Left ventricle myocardium inferior (tissue), 1 donor: ENCODE measurements at places on chromosomes 3 and 15. TPM values are rescaled to one million over a fixed set of nuclear protein-coding genes. Genes with fewer than 3 reads are reported as not detected.

GRCh38 chr3:149542375-149543312 is 68.1 kb downstream of the TM4SF4 start:
- H3K27ac ChIP-seq = peak overlapping the region; percentile 27
- H3K36me3 ChIP-seq = peaks cover 14% of the 10 kb centered on the region
- no peak for DNase-seq
- H3K4me3 ChIP-seq = no peak overlapping the region
- no peaks in the 10 kb centered on the region for H3K27me3 ChIP-seq
- H3K4me1 ChIP-seq = peaks cover 56% of the 10 kb centered on the region

GRCh38 chr15:84016371-84016770 is 219.2 kb upstream of the GOLGA6L4 start:
- H3K27me3 ChIP-seq = no peaks in the 10 kb centered on the region
- peaks cover 23% of the 10 kb centered on the region for H3K36me3 ChIP-seq
- H3K4me1 ChIP-seq = no peaks in the 10 kb centered on the region

- H3K4me3 ChIP-seq = no peak overlapping the region
- peaks cover 10% of the 10 kb centered on the region for H3K27me3 ChIP-seq
- no peaks in the 10 kb centered on the region for H3K36me3 ChIP-seq
- H3K27ac ChIP-seq = no peak overlapping the region
- no peak for DNase-seq
- no peaks in the 10 kb centered on the region for H3K4me1 ChIP-seq
Measured at GRCh38 chr3:184040010-184040409, 8.5 kb downstream of the HTR3D start.

DNA sequence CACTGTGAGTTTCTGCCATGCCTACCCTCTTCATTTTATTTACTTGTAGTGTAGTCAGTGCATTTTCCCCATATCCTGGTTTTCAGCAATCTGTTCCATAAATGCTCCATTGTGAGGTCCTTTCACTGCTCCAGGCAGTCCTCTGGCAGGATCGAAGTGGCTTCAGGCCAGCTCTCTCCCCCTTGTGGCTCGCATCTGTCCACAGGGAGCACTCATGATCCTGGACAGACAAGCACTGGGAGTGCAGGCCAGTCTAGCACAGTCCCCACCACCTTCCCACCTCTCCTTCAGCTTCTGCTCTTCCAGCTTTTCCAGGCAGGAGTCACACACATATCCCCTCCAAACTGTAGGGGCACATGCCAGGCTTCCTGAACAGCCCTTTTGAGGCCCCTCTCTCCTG is 173.6 kb downstream of the PPM1L start:
- no peak overlapping the region for H3K4me3 ChIP-seq
- peaks cover 42% of the 10 kb centered on the region for H3K4me1 ChIP-seq
- H3K27me3 ChIP-seq = no peaks in the 10 kb centered on the region
- H3K36me3 ChIP-seq = no peaks in the 10 kb centered on the region

- no peaks in the 10 kb centered on the region for H3K4me1 ChIP-seq
- H3K36me3 ChIP-seq = no peaks in the 10 kb centered on the region
- no peak overlapping the region for H3K4me3 ChIP-seq
Measured at GRCh38 chr3:103170651-103171050, 735.8 kb downstream of the ZPLD1 start.

- no peaks in the 10 kb centered on the region for H3K36me3 ChIP-seq
- H3K27ac ChIP-seq = peak overlapping the region; percentile 87
- H3K4me3 ChIP-seq = peak overlapping the region; percentile 26
- no peaks in the 10 kb centered on the region for H3K27me3 ChIP-seq
- DNase-seq = no peak
- H3K4me1 ChIP-seq = peaks cover 85% of the 10 kb centered on the region
Measured at GRCh38 chr3:11591002-11591355, 52.7 kb downstream of the VGLL4 start.

DNA sequence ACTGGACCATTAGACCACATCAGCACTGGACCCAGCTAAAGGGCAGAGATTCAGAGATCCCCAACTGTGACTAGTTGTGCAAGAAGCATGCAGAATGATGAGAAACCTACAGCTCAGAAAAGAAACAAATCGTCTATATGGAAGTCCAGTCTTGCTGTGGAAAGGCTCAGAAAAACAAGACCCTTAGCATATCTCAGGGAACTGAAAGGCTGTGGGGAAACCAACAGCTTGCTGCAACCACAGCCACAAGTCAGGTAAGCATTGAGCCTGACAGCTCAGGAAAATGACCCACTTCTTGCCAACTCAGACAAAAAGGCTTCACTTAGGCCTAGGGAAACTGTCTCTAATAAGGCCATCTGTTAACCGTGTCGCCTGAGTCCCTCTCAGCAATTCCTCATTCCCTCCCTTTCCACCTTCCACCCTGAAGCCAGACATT is 145.6 kb downstream of the LSAMP start:
- no peaks in the 10 kb centered on the region for H3K36me3 ChIP-seq
- no peak overlapping the region for H3K4me3 ChIP-seq
- no peaks in the 10 kb centered on the region for H3K27me3 ChIP-seq
- H3K27ac ChIP-seq = no peak overlapping the region
- no peaks in the 10 kb centered on the region for H3K4me1 ChIP-seq
- no peak for DNase-seq

DNA sequence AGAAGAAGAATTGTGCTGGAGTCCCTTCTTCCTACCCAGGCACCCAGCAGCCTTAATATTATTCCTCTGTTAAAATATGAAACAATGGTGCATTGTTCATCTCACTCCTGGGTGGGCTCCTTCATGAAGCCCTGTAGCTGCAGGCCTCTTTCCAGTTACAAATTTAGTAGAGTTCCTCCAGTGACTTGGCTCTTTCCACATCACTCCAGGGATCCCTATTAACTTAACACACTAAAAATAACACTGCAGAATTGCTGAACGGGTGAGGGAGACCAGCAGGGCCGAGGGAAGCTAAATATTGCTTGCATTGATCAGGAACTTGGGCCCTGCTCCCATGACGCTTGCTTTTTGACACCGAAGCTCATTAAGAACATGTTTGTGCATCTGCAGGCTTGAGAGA is 142.3 kb downstream of the PDCD6IP start:
- no peaks in the 10 kb centered on the region for H3K27me3 ChIP-seq
- DNase-seq = no peak
- H3K27ac ChIP-seq = no peak overlapping the region
- no peak overlapping the region for H3K4me3 ChIP-seq
- H3K4me1 ChIP-seq = peaks cover 6% of the 10 kb centered on the region
- H3K36me3 ChIP-seq = no peaks in the 10 kb centered on the region

GRCh38 chr3:46472736-46473135 is 8.0 kb upstream of the LTF start:
- H3K4me1 ChIP-seq = peaks cover 32% of the 10 kb centered on the region
- no peaks in the 10 kb centered on the region for H3K27me3 ChIP-seq
- DNase-seq = no peak
- H3K4me3 ChIP-seq = no peak overlapping the region

- H3K27ac ChIP-seq = no peak overlapping the region
- no peaks in the 10 kb centered on the region for H3K36me3 ChIP-seq
- H3K4me1 ChIP-seq = no peaks in the 10 kb centered on the region
- H3K27me3 ChIP-seq = peaks cover 20% of the 10 kb centered on the region
Measured at GRCh38 chr15:31149088-31149505, 47.6 kb upstream of the TRPM1 start.

DNA sequence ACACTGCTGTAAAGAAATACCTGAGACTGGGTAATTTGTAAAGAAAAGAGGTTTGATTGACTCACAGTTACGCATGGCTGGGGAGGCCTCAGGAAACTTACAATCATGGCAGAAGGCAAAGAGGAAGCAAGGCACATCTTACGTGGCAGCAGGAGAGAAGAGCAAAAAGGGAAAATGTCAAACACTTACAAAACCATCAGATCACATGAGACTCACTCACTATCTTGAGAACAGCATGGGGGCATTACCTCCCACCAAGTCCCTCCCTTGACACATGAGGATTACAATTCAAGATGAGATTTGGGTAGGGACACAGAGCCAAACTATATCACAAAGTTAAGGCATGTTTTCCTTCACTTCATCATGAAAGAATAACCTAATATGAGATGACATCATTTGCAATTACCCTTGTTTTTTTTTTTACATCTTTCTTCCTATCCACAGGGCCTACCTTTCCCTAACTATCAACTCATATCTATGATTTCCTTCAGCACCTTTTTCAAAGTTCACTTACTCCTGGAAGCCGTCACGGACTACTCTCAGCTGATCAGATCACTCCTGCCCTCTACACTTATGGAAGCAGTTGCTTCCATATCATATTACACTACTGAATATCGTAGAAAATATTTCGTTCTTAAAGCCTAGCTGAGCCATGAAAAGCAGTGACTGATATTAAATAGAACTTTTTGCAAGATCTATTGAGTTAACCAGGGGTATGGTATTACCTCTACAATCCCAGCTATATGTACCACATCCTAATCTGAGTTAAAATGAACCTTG is 25.5 kb upstream of the ATP8B4 start:
- no peak for DNase-seq
- H3K4me3 ChIP-seq = no peak overlapping the region
- H3K4me1 ChIP-seq = no peaks in the 10 kb centered on the region

DNA sequence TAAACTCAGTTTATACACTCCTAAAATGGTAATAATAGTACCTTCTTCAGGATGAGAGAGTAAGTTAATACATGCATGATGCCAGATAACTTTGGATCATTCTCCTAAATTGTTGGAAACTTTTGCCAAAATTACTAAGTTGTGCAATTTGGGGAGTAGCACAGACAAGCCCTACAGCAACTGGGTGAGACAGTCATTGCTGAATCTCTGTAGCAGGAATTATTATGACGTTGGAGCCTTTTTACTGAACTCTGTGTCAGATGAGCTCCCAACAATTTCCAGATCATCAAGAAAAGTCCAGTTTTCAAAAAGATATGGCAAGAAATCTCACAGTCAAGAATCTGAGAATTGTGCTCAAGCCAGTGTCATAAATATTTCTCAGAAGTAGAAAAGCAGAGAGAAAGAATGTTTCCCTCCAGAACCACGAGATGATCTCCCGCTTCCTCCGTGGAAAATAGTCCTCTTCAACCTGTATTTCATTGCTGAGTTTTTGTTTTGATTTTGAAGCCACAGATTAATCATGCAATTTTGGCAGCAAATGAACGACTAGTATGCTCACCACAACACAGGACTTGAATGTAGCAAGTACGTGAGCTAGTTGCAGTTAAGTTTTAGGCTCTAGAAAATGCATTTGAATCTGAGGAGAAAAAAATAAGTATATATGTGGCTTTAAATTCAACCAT is 485.4 kb downstream of the CNTN6 start:
- H3K4me1 ChIP-seq = no peaks in the 10 kb centered on the region
- no peaks in the 10 kb centered on the region for H3K27me3 ChIP-seq
- no peaks in the 10 kb centered on the region for H3K36me3 ChIP-seq
- no peak overlapping the region for H3K4me3 ChIP-seq

DNA sequence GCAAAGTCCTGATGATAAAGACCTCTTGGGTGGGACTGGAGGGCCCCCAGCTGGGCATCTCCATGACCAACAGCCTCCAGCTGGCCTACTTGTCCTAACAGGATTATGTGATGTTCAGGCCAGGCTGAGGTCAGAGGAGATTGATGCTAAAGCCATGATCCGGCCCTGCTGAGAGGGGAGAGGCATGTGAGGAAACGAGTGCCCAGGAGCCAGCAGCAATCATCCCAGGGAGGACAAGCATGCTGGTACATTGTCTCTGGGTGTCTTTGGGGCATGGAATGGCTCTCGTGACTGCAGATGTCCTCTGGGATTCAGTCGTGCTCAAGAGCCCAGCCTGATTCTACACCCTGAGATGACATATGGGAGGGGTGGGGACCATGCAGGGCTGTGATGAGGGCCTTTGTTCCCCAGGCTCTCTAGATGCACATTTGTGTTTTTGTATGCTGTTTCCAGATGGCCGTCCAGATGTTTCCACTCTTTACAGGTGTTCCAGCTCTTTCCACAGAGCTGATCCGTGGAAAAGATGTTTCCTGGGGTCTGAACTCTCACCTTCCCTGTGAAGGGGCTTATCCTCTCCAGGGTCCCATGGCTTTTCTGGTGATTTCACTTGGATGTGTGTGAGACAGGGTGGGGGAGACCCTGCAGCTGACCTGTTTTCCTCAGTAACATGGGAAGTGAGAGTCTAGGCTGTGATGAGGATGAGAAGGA is 20.2 kb downstream of the SLC24A1 start:
- DNase-seq = no peak
- H3K4me3 ChIP-seq = no peak overlapping the region
- H3K27ac ChIP-seq = no peak overlapping the region
- peaks cover 27% of the 10 kb centered on the region for H3K4me1 ChIP-seq

DNA sequence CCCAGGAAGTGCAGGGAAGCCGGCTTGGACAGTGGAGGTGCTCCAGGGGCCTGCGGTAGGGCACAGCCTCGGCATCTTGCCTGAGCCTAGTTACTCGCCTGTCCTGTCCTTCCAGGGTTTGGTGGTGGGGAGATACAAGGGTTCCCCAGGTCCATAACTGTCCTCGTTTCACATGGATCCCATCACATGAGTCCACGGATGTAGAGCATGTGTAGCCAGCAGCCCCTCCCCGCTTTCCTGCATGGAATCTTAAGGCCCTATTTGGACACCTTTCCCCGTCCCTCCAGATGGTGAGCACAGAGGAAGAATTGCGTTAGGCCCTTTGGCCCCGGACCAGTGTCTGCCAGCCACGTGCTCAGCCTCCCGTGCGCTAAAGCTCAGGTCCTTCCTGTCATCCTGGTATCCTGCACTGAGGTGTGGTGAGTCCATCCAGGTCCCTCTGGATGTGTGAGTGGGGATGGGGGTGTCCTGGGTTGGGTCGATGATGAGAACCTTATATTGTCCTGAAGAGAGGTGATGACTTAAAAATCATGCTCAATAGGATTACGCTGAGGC is 230.4 kb downstream of the SNRPN start:
- no peaks in the 10 kb centered on the region for H3K4me1 ChIP-seq
- H3K27me3 ChIP-seq = no peaks in the 10 kb centered on the region
- no peak overlapping the region for H3K27ac ChIP-seq
- H3K36me3 ChIP-seq = no peaks in the 10 kb centered on the region
- peak; percentile 3 for DNase-seq
- H3K4me3 ChIP-seq = no peak overlapping the region

DNA sequence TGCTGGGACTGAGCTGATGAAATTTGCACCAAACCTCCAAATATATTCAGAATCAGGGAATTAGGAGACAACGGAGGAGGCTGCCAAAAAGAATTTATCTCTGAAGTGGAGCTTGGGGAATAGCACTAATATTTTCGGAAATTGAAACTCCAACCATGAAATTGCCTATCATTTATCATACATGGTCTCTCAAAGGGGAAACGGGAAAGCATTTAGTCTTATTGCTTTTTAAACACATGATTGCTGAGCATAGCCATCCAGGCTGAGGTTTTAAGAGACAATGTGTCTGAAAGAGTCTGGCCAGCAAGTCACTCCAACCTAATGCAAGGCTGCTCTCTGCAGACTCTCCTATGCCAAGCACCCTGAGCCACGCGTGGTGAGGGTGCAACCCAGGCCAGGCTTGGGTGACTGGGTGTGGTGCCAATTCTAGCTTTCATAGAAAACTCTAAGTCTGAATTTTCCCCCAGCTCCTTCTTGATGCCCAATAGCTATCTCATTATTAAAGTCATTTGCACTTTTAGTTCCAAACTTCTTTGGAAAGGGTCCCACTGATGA is 200.2 kb downstream of the RPLP1 start:
- H3K4me3 ChIP-seq = no peak overlapping the region
- H3K36me3 ChIP-seq = no peaks in the 10 kb centered on the region
- no peak overlapping the region for H3K27ac ChIP-seq

The DAZL gene
- total RNA-seq = not detected

The CADM2 gene
- 4.3 TPM for total RNA-seq

The WNT7A gene
- not detected for total RNA-seq

The MEX3B gene
- total RNA-seq = 2.5 TPM
